Endodermal cell (in vitro differentiated cells): ENCODE measurements at places on chromosomes 3 and 15. TPM values are rescaled to one million over a fixed set of nuclear protein-coding genes. Genes with fewer than 3 reads are reported as not detected.

- DNase-seq, result peak; percentile 77
- H3K4me3 ChIP-seq, result no peak overlapping the region
- no peaks in the 10 kb centered on the region for H3K27me3 ChIP-seq
- no peaks in the 10 kb centered on the region for H3K36me3 ChIP-seq
Measured at GRCh38 chr3:16060358-16060852, 114.1 kb upstream of the GALNT15 start.

GRCh38 chr3:77380136-77380535, 340.2 kb downstream of the ROBO2 start:
- no peaks in the 10 kb centered on the region for H3K36me3 ChIP-seq
- H3K4me3 ChIP-seq, result no peak overlapping the region
- no peak for DNase-seq
- no peak overlapping the region for H3K27ac ChIP-seq
- H3K4me1 ChIP-seq, result no peaks in the 10 kb centered on the region
- H3K27me3 ChIP-seq, result no peaks in the 10 kb centered on the region

DNA sequence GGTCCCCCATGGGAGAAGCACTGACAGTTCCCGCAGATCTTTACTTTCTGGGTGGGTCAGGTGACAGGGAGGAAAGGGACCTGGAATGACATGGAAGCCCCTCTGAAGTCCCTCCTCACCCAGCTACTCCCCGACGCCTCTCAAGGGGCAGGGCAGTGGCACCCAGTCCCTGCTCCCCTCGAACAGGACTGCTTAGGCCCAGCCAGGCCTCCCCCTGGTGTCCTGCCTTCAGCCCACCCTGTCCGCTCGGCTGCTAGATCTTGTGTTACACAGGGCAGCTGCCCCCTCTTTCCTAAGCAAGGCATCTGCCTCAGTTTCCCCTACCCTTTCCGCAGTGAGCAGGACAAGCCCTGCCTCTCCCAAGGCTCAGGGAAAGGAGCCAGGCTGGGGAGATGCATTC, 226.5 kb downstream of the XXYLT1 start:
- no peak overlapping the region for H3K27ac ChIP-seq
- no peaks in the 10 kb centered on the region for H3K36me3 ChIP-seq
- no peaks in the 10 kb centered on the region for H3K27me3 ChIP-seq
- no peak for DNase-seq
- H3K4me3 ChIP-seq, result no peak overlapping the region
- no peaks in the 10 kb centered on the region for H3K4me1 ChIP-seq

- no peak overlapping the region for H3K27ac ChIP-seq
- peaks cover 49% of the 10 kb centered on the region for H3K27me3 ChIP-seq
- no peaks in the 10 kb centered on the region for H3K36me3 ChIP-seq
- no peaks in the 10 kb centered on the region for H3K4me1 ChIP-seq
Measured at GRCh38 chr3:24490151-24490550, 4.5 kb downstream of the THRB start.

DNA sequence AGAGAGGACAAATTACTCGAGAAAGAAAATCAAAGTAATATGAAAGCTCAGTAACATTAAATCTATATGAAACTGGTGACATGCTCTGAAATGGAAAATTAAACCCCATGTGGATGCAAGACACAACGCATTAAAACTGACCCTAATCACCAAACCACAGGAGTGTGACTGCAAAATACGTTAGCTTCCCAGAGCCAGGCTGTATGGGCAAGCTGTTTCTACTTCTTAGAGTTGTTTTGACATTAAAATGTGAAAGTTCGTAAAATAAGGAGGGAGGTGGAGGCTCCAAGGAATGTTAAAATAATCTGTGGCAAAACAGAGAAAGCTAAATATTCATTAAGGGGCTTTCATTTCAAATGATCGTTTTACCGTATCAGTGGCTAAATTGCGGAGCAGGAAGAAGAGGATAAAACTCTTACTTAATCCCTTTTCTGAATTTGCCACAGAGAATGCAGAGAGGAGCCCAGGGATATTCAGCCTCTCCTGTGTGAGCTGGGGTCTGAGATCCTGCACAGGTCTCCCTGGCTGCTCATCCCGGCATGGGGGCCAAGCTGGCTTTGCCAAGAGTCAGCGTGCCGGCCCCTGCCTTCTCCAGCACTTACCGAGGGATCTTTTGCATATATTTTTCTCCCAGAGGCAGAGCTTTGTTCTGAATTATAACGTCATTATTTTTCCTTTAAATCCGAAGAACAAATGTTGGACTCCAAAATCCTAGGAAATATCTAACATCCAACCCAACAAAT, 239.8 kb upstream of the THBS1 start:
- no peak overlapping the region for H3K27ac ChIP-seq
- no peaks in the 10 kb centered on the region for H3K4me1 ChIP-seq
- H3K27me3 ChIP-seq, result no peaks in the 10 kb centered on the region
- no peak for DNase-seq
- H3K36me3 ChIP-seq, result no peaks in the 10 kb centered on the region
- H3K4me3 ChIP-seq, result no peak overlapping the region

GRCh38 chr3:54324103-54324502, 201.8 kb downstream of the CACNA2D3 start:
- no peak for DNase-seq
- peaks cover 8% of the 10 kb centered on the region for H3K4me1 ChIP-seq
- H3K27me3 ChIP-seq, result no peaks in the 10 kb centered on the region
- H3K4me3 ChIP-seq, result no peak overlapping the region

DNA sequence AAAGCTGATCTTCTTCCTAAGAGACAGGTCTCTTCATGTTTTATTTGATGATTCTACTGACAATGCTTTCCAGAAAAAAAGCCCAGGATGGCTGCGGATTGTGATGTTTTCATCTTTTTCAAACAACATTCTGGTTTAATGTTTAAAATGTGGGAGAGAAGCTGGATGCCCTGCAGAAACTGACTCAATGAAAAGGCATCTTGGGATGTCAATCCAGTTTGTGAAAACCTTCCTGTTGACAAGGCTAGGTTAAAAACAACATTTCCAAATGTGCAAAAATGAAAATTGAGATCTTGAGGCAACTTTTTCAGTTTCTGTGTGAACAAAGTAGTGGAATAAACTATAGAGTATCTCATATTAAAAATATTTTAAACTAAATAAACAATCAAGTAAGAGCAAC, 156.0 kb upstream of the MRPL3 start:
- no peaks in the 10 kb centered on the region for H3K27me3 ChIP-seq
- H3K27ac ChIP-seq, result no peak overlapping the region
- H3K4me3 ChIP-seq, result no peak overlapping the region
- H3K36me3 ChIP-seq, result no peaks in the 10 kb centered on the region

DNA sequence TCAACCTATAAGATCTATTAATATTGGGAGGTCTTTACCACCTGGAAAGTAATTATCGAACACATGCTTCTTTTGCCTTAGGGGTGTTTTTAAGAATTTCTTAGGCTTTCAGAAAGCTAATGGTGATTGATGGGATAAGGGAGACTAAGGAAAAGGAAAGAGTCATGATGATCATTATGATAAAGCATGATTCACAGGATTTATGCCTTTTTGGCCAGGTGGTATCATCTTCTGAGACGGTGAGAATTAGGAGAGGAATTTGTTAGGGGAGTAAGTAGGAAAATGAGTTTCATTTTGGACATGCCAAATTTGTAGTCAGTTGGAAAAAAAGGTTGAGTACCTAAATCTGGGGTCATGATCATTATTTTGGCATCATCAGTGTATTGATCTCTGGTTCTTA, 8.9 kb downstream of the ARMC8 start:
- DNase-seq, result no peak
- H3K27me3 ChIP-seq, result no peaks in the 10 kb centered on the region
- no peaks in the 10 kb centered on the region for H3K4me1 ChIP-seq
- no peak overlapping the region for H3K4me3 ChIP-seq

DNA sequence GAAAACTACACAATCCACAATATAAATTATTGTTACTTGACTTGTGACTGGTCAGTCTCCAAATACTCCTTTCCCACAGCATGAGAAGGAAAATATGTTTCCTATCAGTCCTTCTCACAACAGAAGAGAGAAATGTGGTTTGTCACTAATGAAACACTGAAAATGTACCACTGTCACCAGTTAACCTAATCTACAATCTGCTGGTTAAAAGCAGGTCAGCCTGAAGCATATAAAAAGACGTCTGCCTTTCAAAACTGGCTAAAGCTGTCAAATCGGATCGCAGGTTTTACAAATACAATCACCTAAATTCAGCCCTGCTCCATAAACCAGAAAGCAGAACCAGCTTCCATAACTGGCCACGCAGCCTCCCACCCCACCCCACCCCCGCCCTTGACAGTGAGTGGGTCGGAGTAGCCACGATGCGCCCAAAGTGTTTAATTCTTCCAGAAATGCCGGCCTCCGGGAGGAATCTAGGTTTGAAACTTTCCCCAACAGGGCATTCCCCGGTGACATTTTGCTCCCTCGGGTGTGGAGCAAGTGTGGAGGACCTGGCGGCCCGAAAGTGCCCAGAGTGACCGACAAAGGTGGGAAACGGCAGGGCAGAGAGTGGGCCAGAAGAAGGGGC, 682 bp downstream of the ETFA start:
- peak overlapping the region; percentile 93 for H3K4me3 ChIP-seq
- H3K27me3 ChIP-seq, result no peaks in the 10 kb centered on the region
- H3K27ac ChIP-seq, result peak overlapping the region; percentile 49
- no peaks in the 10 kb centered on the region for H3K4me1 ChIP-seq
- H3K36me3 ChIP-seq, result peaks cover 4% of the 10 kb centered on the region
- no peak for DNase-seq

DNA sequence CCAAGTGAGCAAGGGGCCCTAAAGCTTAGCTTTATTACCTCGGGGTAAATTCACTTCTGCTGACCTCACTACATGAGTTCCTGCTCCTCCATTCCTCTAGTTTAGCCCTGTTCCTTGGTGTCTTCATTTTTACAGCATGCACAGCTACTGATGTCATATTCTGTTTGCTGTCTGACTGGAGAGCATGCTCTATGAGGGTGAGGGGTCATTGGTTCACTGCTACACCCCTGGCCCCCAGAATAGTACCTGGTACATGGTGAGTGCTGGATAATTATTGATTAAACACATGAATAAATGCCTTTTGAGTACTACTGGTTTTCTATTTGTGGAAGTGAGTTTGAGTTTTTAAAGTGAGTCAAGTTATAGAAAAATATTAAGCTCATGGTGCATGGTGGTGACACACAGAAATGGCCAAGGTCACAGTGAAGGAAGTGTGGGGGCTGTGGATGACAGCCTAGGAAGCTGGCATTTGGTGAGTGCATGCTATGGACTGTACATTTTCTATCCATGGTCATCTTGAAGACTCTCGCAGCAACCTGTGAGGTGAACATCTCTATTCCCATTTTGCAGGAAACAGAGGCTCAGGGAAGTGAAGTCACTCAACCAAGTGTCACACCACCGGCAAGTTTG, 34.0 kb downstream of the RPLP1 start:
- H3K4me1 ChIP-seq, result no peaks in the 10 kb centered on the region
- H3K27ac ChIP-seq, result no peak overlapping the region
- H3K4me3 ChIP-seq, result no peak overlapping the region
- no peak for DNase-seq
- H3K27me3 ChIP-seq, result peaks cover 69% of the 10 kb centered on the region

DNA sequence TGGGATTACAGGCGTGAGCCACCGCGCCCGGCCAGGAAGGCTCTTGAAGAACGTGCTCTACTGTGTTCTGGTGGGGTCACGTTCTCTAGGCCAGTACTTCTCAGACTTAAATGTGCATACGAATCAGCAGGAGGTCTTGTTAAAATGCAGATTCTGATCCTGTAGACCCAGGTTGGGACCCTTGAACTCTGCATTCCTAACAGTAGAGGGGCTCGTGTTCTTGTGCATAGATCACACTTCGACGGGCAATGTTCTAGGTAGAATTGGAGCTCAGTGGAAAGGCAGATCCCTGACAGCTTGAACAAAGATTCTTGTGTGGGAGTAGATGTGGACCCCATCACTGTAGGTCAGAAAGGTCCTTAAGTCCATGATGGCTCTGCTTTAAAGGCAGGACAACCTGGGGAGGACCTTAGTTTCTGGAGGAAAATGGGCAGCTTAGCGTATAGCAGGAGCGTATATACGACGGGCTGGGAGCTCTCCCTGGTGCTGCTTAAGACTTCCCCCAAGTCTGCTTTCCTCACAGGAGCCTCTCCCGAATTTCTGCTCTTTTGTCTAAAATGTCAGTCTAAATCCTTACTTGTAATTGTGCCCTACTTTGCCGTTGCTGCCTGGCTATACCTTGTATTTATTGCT, 16.9 kb upstream of the FAM81A start:
- peaks cover 13% of the 10 kb centered on the region for H3K27me3 ChIP-seq
- peak; percentile 84 for DNase-seq
- H3K4me3 ChIP-seq, result no peak overlapping the region
- no peaks in the 10 kb centered on the region for H3K36me3 ChIP-seq
- no peak overlapping the region for H3K27ac ChIP-seq

DNA sequence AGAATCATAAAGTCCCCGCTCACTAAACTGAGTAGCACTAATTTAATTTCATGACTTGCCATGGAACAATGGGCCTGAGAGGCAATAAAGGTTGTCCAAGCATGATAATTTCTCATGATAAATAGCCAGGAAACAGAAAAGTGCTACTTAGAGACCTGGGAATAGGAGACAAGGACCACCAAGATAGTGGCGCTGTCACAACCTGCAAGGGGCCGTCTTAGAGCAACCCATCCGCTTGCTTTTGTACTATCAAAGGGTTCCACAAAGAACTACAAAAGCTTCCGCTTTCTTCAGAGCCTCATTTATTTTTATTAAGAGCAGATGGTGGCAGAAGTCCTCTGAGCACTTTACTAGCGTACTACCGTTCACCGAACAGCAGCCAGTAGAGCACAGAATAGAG, 421.7 kb upstream of the GRM7 start:
- H3K36me3 ChIP-seq, result no peaks in the 10 kb centered on the region
- peaks cover 14% of the 10 kb centered on the region for H3K27me3 ChIP-seq
- H3K4me3 ChIP-seq, result no peak overlapping the region
- H3K4me1 ChIP-seq, result no peaks in the 10 kb centered on the region

DNA sequence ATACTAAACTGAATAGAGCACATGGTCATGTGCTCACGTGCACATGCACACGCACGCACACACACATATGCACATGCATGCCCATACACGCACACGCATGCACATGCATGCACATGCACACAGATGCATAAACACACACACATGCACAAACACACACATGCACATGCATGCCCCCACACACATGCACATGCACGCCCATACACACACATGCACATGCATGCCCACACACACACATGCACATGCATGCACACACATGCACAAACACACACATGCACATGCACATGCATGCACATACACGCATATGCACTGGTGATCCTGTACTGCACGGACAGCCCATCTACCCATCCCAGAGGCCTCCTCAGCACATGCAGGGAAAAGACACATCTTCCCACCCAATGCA, 426.6 kb downstream of the OCA2 start:
- H3K36me3 ChIP-seq, result no peaks in the 10 kb centered on the region
- H3K27me3 ChIP-seq, result no peaks in the 10 kb centered on the region
- DNase-seq, result no peak

GRCh38 chr3:85801955-85802354, 843.2 kb downstream of the CADM2 start:
- H3K27me3 ChIP-seq, result no peaks in the 10 kb centered on the region
- H3K4me1 ChIP-seq, result peaks cover 5% of the 10 kb centered on the region
- H3K36me3 ChIP-seq, result no peaks in the 10 kb centered on the region
- H3K4me3 ChIP-seq, result no peak overlapping the region

The PRTG gene
- 27.1 and 32.6 TPM in 2 replicates for total RNA-seq

The ABHD10 gene
- total RNA-seq, result 27.9 and 28.4 TPM in 2 replicates

The TMEM40 gene
- not detected in 3 replicates for total RNA-seq

The ZDHHC23 gene
- total RNA-seq, result 15.5 and 15.9 TPM in 2 replicates

The RSL24D1 gene
- 76.8 to 82.4 TPM (median 79.8 TPM) in 3 replicates for total RNA-seq

The RBSN gene
- 23.2 to 26.7 TPM (median 23.3 TPM) in 3 replicates for total RNA-seq
